ENCODE measurements at places on chromosomes 6 and 20. TPM values are rescaled to one million over a fixed set of nuclear protein-coding genes. Genes with fewer than 3 reads are reported as not detected.

RNF182 gene
- polyA plus RNA-seq, result 0.06 TPM

SLC32A1 gene
- polyA plus RNA-seq, result not detected

CASP8AP2 gene
- 9.9 TPM for polyA plus RNA-seq

CRISP3 gene
- 0.06 TPM for polyA plus RNA-seq

GABRR2 gene
- polyA plus RNA-seq, result 0.45 TPM

AFG1L gene
- 1.9 TPM for polyA plus RNA-seq

TUBB2B gene
- 3.4 TPM for polyA plus RNA-seq

MTO1 gene
- polyA plus RNA-seq, result 15.7 TPM

RIPPLY2 gene
- polyA plus RNA-seq, result 0.17 TPM

RNASET2 gene
- 26.8 TPM for polyA plus RNA-seq

GRIK2 gene
- polyA plus RNA-seq, result 0.13 TPM

NKAPL gene
- 9.7 TPM for polyA plus RNA-seq

ATP6V1G2 gene
- 0.88 TPM for polyA plus RNA-seq

BRD2 gene
- 49.3 TPM for polyA plus RNA-seq

ZC2HC1B gene
- polyA plus RNA-seq, result not detected

MEP1A gene
- polyA plus RNA-seq, result not detected

Data from heart right ventricle (tissue), 16 donors.